ENCODE measurements at places on chromosomes 4 and X. TPM values are rescaled to one million over a fixed set of nuclear protein-coding genes. Genes with fewer than 3 reads are reported as not detected.

Gene CCSER1
- not detected for total RNA-seq

Gene JADE3
- 6.1 TPM for total RNA-seq

Gene NWD2
- not detected for total RNA-seq

Gene PNMA3
- 0.28 TPM for total RNA-seq

Gene UGT8
- total RNA-seq = 0.19 TPM

Gene STATH
- not detected for total RNA-seq
